Activated CD4-positive, alpha-beta T cell treated with anti-CD3 and anti-CD28 coated beads for 24 hours (primary cell): ENCODE measurements at places on chromosomes 3 and 15.

DNA sequence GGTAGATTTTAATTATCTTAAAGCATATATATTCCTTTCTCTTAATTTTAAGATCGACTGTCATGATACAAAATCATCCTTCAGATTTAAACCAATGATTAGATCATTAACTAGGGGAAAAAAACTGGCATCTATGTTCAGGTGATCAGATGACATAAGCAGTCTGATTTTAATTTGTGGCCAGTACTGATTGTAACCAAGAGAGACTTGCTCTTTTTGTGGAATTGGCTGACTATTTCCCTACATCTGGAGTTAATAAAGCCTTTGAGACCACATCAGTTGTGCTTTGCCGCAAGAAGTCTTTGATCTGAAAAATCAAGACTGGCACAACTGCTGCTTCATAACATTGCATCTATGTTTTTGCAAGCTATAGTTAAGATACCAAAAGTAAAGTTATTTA, 148.4 kb upstream of the CGNL1 start:
- DNase-seq: no peak

DNA sequence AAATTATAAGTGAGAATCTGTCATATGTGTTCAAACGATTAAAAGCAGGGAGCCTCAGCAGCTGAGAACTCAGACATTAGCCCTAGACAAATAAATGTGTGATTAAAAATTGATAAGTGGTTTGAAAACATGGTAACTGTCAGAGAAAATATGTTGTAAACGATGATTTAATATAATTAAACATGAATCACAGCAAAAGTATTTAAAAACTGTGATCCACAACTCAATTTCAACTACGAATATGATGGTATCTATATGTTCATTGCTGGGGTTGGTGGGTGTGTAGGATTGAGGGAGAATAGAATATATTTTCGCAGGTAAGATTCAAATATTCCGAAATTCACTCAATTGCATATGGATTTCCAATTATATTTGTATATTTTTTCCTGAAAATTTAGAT, 302.2 kb upstream of the CNTN3 start:
- no peak for DNase-seq

DNA sequence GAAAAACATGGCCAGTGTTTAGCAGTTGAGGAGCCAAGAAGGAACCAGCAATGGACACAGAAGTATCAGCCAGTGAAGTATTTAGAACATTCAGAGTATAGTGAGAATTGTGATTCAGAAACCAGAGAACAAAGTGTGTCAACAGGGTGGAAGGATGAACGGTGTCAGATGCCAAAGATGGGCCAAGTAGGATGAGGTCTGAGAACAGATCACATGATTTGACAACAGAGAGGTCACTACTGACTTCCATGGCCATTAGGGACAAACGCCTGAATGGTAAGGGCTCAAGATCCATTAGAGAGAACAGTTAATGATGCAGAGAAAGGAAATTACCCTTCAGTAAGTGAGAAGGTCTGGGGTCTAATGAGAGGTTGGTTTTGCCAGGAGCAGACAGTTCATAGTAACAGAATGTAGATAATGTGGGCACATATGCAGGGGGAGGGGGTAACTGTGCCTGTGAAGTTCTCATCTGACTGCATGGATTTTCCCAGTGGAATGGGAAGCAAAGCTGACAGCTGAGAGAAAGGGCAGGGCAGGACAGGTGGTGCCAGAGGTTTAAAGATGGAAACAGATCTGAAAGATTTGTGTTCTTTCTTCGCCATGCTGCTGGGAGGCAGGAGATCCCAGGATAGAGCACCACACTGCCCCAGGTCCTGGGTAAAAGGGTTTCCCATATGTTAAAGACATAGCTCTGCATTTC, 4.8 kb upstream of the ACAD9 start:
- DNase-seq: no peak

GRCh38 chr3:55156851-55157650, 229.2 kb upstream of the LRTM1 start:
- no peak for DNase-seq

- DNase-seq: no peak
Observed at GRCh38 chr3:173439004-173439403, 41.5 kb downstream of the NLGN1 start.

DNA sequence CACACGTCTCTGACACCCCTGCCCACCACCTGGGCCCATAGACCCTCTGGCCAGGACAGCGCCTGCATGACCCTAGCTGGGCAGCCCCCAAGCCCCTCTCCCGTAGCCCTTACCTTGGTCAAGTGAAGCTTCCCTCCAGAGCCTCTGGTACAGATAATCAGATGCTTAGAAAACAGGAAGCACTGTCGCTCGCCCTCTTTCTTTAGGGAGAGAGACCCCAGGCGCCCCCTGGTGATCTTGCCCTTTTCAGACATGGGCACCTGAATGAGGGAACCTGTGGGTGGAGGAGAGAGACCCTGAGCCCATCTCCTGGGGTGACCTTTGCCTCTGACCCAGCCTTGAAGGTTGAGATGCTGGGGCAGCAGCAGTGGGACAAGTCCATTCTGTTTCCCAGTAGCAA, 65.4 kb downstream of the RASGRF1 start:
- no peak for DNase-seq

- no peak for DNase-seq
Observed at GRCh38 chr15:78065973-78066946, 11.3 kb downstream of the TBC1D2B start.

DNA sequence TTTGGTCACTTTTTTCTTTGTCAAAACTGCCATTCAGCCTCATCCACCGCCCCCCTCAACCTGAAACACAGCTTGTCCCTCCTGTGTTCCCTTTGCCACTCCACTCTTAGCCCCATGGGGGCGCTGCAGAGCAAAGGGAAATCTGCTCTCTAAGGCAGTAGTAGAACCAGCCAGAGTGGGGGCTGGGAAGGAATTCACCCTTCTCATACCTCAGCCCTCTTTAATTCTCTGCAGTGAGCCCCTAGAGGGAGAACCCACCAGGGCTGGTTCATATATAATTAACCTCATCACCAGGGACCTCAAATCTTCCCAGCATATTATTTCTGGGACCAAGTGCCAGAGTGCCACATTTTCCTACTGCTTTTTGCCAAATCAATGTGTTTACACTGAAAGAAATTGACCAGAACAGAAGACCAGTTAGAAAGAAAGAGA, 2.8 kb upstream of the BCL6 start:
- DNase-seq: peak; percentile 93

GRCh38 chr15:68143785-68144184, 61.3 kb downstream of the CALML4 start:
- DNase-seq: no peak

DNA sequence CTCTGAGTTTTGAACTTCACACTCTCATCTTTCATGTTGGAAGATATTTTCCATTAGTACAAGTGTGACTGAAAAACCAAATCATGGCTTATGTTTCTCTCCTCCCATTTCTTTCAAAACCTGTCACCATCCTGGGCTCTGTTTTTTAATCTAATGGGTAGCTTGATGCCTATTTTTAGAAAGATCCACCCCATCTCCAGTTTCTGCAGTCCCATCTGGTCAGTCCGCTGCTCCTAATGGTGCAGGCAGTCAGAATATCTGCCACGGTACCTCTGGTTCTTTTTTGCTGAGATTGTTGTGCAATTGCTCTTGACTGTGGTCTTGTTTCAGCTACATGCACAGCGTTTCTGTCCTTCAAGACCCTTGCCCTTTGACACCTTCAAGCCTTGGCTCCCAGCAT, 240.9 kb upstream of the CADM2 start:
- no peak for DNase-seq

- no peak for DNase-seq
Observed at GRCh38 chr15:88982304-88982945, 69.2 kb upstream of the MFGE8 start.

DNA sequence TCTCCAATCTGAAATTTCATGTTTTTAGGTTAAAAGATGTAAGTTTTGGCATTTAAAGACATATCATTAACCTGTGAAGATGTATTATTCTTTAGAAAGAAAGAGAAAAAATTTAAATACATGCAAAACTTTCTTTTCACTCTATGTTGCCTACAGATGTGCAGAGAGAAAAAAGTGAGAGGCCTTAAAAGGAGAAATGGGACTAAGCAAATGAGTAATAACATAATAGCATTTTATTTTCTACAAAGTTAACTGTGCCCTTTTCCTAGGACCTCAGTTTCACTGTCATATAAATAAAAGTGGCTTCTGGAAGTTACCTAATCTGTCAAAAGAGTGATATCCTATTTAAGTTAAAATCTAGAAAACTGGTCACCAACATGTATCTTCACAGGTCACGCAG, 16.1 kb downstream of the DAZL start:
- no peak for DNase-seq

GRCh38 chr15:51403072-51403878, 61.8 kb downstream of the GLDN start:
- DNase-seq: no peak

- DNase-seq: no peak
Observed at GRCh38 chr3:10548992-10549391, 43.6 kb upstream of the ATP2B2 start.

- DNase-seq: no peak
Observed at GRCh38 chr3:134059035-134059601, 29.4 kb upstream of the SLCO2A1 start.

DNA sequence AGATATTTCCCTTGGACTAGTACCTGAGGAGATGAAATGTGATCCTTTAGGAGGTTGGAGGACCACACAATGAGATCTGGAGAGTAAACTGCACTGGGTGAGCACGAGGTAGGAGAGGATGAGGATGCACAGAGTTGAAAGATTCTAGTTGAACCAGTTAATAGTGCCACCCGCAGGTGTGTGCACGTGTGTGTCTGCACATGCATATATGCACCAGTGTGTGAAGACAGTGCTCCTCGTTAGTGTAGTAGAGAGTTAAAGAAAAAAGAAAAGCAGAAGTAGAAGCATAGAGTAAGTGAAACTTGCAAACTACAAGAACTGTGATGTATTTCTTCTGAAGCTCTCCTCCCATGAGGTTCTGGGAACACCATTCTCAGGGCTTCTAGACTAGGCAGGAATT, 8.4 kb downstream of the MED12L start:
- no peak for DNase-seq

DNA sequence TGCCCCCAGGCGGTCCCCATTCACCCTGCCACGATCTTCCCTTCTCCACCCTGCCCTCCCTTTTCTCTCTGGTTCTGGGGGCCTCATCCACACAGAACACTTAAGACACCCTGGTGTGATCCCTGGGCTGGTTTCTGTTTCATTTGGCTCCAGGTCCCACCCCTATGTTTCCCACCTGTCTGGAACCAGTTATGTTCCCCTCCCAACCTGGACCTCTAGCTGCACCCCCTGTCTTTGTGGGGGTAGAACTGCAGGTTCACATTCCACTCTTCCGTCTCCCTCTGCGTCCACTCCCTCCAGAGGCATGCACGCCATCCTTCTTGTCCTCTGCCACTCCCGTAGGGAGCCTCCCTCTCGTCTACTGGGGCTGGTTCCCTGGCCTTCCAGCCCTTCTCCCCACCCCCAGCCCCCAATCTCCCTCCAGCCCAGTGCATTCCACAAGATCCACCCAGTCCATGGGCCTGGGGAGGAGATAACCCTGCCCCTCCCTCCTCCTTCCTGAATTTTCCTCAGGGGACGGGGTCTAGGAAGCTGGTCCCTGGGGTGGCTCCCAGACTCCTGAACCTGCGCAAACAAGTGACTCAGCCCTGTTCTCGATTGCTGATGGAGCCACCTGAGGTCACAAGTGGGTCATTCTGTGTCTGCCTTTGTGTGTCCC, 73.8 kb downstream of the ABTB1 start:
- DNase-seq: no peak

- no peak for DNase-seq
Observed at GRCh38 chr3:69462022-69462825, 76.3 kb upstream of the FRMD4B start.

GRCh38 chr3:114440700-114441099, 146.9 kb downstream of the TIGIT start:
- no peak for DNase-seq

DNA sequence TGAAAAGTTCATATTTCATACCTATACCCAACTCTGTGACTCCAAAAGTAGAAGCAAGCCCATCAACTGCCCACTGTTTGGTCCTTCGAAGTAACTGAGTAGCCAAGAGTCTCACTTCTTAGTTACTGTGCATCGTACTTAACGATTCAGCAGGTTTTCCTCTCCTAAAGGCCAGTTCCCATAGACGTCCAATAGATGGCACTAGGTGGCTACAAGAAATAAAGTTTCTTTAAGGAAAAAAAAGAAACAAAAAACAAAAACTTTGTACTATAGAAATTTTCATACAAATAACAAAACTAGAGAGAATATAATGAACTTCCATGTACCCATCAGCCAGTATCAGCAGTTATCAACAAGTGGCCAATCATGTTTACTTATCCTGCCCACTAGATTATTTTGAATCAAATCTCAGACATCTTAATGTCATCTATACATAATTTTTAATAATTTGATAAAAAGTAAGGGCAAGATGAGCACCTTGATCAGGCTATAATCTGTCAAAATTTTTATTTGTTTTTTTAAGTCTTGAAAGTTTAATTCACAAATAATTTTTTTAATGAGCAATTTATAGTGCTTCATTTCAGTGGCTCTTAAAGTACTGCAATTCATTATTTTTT, 63.8 kb upstream of the ACP3 start:
- DNase-seq: no peak

DNA sequence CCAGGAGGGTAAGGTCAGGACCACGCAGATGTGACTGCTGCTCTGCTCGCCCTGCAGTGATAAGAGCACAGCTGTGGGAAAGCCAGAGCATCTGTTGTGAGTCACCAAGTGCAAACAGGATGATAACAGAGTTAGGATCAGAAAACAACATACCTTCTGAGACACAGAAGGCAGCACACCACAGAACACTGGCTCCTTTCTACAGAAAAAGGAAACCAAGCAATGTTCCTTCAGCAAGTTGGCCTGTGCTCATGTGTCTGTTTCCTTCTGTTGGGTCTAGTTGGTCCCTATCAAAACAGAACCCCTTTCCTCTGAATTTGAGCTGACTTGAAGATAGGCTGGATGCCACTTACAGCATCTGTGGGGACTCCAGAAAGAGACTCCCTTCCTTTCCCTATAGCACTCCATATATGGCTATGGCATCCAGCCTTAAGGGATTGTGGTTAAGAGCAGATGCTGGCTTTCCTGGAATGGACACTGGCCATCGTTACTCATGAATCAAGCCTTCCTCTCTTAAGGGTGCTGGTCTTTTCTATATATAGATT, 440.7 kb upstream of the THBS1 start:
- DNase-seq: no peak

DNA sequence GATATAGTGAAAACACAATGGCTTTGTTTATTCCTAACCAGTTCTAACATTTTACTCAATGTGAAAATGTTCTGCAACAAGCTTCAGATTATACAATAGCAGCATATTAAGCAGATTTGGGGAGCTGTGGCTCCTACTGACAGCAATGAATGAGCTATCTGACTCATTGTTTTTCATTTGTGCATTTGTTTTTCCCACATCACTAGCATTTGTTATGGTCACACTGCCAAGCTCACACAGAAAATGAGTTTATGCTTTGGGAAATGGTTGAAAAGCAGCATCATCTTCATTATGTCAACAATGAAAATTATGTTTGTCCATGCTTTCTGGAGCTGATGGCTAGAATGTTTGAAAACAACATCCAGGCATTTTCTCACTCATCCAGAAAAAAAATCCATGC, 53.5 kb downstream of the ZPLD1 start:
- DNase-seq: no peak

GRCh38 chr3:105836533-105836932, 32.3 kb downstream of the CBLB start:
- DNase-seq: no peak
